Gastroesophageal sphincter (tissue), 4 donors: ENCODE measurements at places on chromosomes 2 and 18. TPM values are rescaled to one million over a fixed set of nuclear protein-coding genes. Genes with fewer than 3 reads are reported as not detected.

- H3K27ac ChIP-seq: no peak overlapping the region
- H3K36me3 ChIP-seq: no peaks in the 10 kb centered on the region
- H3K27me3 ChIP-seq: no peaks in the 10 kb centered on the region
- ATAC-seq: no peak
Measured at GRCh38 chr2:224820283-224820991, 104.3 kb upstream of the CCDC195 start.

- no peak for ATAC-seq
- H3K27me3 ChIP-seq: no peaks in the 10 kb centered on the region
- no peak overlapping the region for H3K27ac ChIP-seq
- no peak overlapping the region for H3K4me3 ChIP-seq
Measured at GRCh38 chr2:36915627-36916026, 50.7 kb downstream of the STRN start.

DNA sequence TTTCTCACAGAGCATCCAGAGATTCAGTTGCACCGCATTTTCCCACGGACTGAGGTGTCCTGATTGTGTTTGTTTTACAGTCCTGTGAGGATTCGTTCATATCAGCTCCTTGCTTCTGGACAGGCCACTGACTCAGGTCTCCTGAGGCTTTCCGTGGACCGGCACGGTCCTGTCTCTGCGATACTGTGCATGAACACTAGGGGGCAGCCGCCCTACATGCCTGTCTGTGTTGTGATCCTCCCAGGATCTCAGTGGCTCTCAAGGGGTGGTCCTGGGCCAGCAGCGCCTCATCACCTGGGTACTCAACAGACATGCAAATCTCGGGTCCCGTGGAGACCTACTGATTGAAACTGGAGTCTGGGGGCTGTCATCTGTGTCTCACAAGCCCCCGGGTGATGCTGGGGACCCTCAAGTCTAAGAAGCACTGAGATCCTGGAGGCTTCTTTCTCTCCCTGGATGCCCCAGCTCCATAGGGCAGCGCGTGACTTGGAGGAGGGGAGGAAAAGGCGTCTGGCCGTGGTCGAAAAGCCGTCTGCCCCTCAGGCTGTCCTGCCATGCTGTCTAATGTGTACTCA lies 28.9 kb downstream of the IL1R2 start:
- peak; percentile 90 for ATAC-seq
- no peak overlapping the region for H3K4me3 ChIP-seq
- H3K27me3 ChIP-seq: no peaks in the 10 kb centered on the region
- no peak overlapping the region for H3K27ac ChIP-seq
- H3K4me1 ChIP-seq: peaks cover 3% of the 10 kb centered on the region

The G6PC2 gene
- not detected for total RNA-seq

DNA sequence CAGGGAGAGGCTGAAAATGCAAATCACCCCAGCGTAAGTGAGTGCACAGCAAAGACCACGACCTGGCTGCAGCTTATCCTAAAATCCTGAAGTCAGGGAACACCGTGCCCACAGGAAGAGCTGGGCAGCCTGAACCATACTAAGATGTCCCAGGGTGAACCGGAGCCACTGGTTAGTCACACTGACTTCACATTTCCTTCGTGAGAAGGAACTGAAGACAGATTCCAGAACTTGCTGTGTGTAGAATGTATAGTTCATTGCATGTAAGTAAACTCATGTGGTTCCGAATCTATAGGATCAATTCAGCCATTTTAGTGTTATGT lies 84.6 kb upstream of the NDUFV2 start:
- H3K4me3 ChIP-seq: no peak overlapping the region
- H3K27ac ChIP-seq: peak overlapping the region; percentile 77
- no peaks in the 10 kb centered on the region for H3K27me3 ChIP-seq
- H3K4me1 ChIP-seq: peaks cover 22% of the 10 kb centered on the region
- peak; percentile 34 for ATAC-seq
- no peaks in the 10 kb centered on the region for H3K36me3 ChIP-seq
